ENCODE measurements at places on chromosomes 7 and 10. TPM values are rescaled to one million over a fixed set of nuclear protein-coding genes. Genes with fewer than 3 reads are reported as not detected.

GRCh38 chr10:118216020-118216419 is 126.1 kb downstream of the FAM204A start:
- H3K27me3 ChIP-seq, result no peaks in the 10 kb centered on the region
- no peaks in the 10 kb centered on the region for H3K4me1 ChIP-seq
- H3K4me3 ChIP-seq, result no peak overlapping the region
- no peak for DNase-seq
- H3K27ac ChIP-seq, result no peak overlapping the region

DNA sequence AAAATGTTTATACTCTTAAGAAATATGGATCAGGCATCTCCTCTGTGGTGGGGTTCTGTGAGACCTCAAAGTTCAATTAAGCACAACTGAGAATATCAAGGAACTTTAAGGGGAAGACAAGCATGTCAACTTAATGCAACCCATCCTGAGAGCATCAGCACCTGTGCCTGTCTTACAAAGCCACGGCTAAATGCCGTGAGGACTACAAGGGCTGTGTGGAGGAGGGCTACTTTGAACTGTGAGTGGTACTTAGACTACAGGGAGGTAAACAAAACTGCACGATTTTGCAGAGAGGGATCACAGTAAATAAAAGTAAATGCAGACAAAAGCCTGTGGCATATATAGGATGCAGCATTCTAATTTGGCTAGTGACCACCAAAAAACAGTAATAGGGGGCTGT is 139.1 kb downstream of the ATE1 start:
- H3K4me3 ChIP-seq, result no peak overlapping the region
- H3K4me1 ChIP-seq, result no peaks in the 10 kb centered on the region
- H3K27me3 ChIP-seq, result no peaks in the 10 kb centered on the region
- no peak for DNase-seq
- no peaks in the 10 kb centered on the region for H3K36me3 ChIP-seq

- no peaks in the 10 kb centered on the region for H3K36me3 ChIP-seq
- no peaks in the 10 kb centered on the region for H3K4me1 ChIP-seq
- no peak overlapping the region for H3K27ac ChIP-seq
- no peaks in the 10 kb centered on the region for H3K27me3 ChIP-seq
- DNase-seq, result no peak
- H3K4me3 ChIP-seq, result no peak overlapping the region
Observed at GRCh38 chr7:34219153-34219718, 313.9 kb downstream of the BMPER start.

The POT1 gene
- 12.5 TPM for total RNA-seq

DNA sequence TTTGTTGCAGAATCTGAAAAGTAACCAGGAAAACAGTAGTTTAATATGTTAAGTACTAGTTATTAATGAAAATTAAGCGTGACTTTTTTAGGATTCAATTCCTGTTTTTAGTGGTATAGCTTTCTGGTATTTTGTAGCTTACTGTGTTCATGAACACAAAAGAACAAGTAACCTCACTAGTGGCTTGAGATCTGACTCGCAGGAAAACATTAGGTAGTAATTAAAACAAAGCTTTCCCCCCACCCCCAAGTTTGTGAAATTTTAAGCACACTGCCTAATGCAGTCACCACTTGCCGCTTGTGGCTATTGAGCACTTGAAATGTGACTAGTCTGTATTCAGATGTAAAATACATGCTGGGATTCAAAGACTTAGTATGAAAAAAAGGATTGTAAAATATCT is 102.5 kb upstream of the RPA3 start:
- no peaks in the 10 kb centered on the region for H3K4me1 ChIP-seq
- no peaks in the 10 kb centered on the region for H3K27me3 ChIP-seq
- H3K4me3 ChIP-seq, result no peak overlapping the region
- H3K27ac ChIP-seq, result no peak overlapping the region
- no peak for DNase-seq

- H3K27me3 ChIP-seq, result no peaks in the 10 kb centered on the region
- H3K4me1 ChIP-seq, result no peaks in the 10 kb centered on the region
- no peak overlapping the region for H3K4me3 ChIP-seq
- no peaks in the 10 kb centered on the region for H3K36me3 ChIP-seq
Observed at GRCh38 chr7:87448388-87448787, 27.1 kb downstream of the ABCB4 start.

- H3K4me1 ChIP-seq, result no peaks in the 10 kb centered on the region
- H3K27me3 ChIP-seq, result no peaks in the 10 kb centered on the region
- DNase-seq, result no peak
- H3K27ac ChIP-seq, result no peak overlapping the region
Observed at GRCh38 chr10:84547616-84548015, 219.2 kb downstream of the CCSER2 start.
